ENCODE measurements at places on chromosomes 5 and 9.

GRCh38 chr9:68920921-68921320 is 93.0 kb downstream of the PRKACG start:
- DNase-seq, result no peak

DNA sequence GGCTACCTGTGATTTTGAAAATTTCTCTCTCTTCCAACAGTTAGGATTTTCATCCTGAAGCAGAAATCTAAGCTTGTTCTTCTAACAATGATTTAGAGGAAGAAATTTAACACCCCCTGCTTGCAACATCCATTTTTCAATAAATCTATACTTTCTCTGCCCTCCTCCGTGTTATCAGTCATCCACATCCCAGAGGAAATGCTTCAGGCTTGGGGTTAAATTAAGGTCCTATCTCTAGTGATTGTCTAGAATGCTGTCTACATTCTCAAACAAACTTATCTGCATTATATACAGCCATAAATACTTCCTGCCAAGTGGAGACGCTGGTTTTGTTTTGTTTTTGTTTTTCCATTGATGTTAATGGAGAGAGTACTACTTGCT is 371.0 kb downstream of the CSNK1G3 start:
- DNase-seq, result no peak

GRCh38 chr9:92033991-92034390 is 81.2 kb downstream of the SPTLC1 start:
- DNase-seq, result no peak

DNA sequence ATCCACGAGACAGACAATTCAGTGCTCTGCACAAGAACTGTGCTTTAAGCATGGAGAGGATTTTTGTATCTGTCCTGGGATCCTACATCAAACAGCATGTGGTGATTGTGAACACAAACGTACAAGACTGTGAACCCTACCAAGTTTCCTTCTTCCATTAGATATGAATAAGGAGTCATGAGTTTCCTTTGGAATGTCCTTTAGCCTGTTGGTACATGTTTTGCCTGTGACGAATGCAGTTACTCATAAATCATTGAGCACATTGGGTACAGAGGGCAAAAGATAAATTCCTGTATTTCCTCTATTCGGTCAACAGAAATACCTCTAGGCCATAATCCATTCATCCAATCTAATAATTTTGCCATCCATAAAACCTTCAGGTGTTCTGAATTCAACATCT is 61.5 kb downstream of the FXN start:
- DNase-seq, result no peak

DNA sequence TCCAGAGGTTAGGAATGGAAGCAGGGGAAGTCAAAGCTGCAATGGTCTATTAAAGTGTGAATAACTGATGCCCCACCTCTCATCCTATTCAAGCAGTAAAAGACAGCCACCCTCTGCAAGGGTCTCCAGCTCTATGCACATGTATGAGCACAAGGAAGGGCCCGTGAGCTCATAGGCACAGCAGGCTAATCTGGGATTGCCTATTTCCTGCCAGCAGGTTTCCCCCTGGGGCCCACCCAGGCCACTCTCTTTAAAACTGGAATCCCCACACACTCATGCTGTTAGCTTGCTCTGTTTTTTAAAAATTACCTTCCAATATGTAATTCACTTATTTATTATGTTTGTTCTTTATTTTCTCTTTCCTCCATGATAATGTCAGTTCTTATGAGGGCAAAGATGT is 48.7 kb upstream of the ZNF366 start:
- no peak for DNase-seq

GRCh38 chr5:38008198-38008597 is 168.4 kb upstream of the GDNF start:
- DNase-seq, result no peak

DNA sequence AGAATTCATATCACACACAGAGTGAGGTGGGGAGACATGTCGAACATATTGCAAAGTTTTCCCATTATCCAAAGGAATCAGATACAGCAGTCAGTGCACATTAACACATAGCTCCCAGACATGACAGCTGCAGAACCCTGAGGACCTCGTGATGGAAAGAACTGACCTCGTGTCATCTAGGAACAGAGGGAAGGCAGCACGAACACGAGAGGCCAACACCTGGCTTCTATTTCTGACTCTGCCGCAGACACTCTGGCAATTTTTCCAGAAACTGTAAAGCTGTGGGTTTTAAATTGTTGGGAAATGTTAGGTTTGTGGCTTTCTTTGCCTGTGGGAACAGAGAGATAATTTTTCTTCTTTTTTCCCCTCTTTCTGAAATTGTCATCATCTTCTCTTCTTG is 315.0 kb upstream of the PIK3R1 start:
- DNase-seq, result no peak

DNA sequence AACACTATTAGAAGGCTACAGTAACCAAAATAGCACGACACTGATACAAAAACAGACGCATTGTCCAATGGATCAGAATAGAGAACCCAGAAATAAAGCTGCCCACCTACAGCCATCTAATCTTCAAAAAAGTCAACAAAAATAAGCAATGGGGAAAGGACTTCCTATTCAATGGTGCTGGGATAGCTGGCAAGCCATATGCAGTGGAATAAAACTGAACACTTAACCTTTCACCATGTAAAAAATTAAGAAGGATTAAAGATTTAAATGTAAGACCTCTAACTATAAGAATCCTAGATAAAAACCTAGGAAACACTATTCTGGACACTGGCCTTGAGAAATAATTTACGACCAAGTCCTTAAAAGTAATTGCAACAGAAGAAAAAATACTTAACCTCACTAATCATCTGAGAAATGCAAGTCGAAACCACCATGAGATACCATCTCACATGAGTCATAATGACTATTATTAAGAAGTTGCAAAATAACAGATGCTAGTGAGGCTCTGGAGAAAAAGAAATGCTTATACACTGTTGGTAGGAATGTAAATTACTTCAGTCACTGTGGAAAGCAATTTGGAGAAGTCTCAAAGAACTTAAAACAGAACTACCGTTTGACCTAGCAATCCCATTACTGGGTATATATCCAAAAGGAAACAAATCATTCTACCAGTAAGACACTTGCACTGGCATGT is 203.3 kb upstream of the CDH9 start:
- DNase-seq, result no peak

DNA sequence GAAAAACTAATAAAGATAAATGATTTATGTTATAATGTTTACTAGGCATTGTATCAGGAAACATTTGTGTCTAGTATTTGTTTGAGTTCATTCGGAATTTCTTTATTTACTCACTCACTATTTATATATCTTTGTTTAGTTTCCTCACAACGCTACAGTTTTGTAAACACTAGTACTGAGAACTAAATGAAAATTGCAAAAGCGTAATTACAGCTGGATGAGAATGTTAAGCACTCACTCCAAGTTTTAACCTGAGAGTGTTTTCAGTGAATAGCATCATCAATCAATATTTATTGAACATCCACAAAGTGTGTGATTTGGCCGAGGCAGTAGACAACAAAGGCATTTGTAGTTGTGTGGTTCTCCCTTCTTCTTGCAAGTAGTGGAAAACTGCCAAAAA is 969.6 kb upstream of the DMAC1 start:
- no peak for DNase-seq

DNA sequence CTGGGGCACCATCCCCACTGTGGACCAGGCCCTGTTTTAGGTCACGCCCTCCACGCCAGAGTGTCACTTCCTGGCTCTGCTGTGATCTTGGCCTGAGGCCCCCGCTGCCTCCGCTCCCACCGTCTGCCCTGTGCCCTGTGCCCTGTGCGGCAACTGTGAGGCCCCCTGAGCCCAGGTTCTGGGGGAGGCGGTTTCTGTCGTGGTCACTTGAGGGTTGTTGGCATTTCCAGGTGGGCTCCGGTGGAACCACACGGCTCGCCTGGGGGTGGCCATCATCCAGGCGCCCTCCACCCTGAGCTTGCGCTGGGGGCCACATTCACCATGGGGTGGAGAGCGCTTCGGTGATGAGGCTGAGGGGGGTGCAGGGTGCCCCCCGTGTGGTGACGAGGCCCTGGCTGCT is 6.6 kb downstream of the DPP7 start:
- DNase-seq, result no peak

DNA sequence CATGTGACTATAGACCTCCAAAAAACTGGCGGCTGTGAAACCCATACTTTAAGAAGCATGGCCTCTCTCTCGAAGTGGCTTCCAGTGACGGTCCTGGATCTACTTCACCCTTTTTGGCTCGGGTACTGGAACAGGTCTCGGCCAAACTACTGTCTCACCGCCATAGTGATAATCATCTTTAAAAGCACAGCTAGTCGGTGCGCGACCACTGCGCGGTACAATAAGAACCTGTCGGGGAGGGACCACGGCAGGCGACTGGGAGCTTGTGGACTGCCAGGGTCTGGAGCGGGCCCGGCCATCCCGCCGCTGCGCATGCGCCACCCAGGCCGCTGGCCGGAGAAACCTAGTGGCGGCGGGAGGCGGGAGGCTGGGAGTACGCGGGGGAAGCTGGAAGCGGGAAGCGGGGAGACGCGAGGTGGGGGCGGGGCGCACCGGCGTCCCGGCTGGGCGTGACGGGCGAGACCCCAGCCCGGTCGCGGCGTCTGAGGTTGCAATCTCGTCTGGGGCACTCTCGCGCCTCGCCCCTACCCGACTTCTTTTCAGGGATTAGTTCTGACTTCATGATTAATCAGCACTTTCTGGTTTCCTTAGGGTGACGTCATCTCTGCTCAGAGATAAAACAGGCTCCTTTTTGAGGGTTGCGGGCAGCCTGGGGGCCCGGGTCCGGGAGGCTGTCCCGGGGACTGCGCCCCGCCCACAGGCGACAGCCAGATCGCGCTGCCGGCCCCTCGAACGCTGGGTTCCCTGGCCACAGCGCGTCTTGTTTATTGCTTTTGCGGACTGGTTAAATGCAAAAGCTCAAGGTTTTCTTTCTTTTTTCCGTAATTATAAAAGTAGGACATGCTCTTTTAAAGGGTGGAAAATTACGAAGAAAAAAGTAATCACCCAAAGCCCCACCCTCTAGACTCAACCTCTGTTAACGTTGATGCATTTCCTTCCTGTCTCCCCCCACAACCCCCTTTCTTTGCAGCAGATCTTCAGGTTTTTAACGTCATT is 266.8 kb downstream of the CWC27 start:
- DNase-seq, result peak; percentile 93

GRCh38 chr5:107809201-107810034 is 138.7 kb upstream of the EFNA5 start:
- no peak for DNase-seq

DNA sequence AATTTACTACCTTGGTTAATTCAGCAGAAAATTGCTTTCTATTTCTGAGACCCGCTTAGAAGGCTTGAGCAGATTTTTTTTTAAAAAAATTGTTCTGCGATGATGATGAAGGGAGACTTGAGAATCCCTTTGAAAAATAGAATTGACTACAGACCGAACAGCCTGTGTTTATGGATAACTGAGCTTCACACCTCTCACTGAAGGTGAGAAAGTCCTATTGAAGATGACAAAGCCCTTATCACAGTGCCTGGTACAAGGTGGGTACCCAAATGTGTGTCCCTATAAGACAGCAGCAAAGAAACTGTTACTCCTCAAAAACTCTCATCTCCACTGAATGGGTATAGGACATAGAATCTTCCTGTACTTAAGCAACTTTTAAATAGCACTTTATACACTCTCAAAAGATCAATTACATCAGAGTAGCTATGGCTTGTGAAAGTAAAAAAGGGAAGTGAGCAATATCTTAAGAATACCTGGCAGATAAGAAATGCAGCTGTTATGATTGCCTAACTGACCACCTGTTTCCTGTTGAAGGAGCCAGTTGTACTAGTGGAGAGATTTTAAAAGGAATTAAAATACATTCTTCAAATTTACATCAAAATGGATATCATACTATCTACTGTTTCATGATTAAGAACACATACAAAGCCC is 419.7 kb downstream of the CHSY3 start:
- DNase-seq, result no peak

DNA sequence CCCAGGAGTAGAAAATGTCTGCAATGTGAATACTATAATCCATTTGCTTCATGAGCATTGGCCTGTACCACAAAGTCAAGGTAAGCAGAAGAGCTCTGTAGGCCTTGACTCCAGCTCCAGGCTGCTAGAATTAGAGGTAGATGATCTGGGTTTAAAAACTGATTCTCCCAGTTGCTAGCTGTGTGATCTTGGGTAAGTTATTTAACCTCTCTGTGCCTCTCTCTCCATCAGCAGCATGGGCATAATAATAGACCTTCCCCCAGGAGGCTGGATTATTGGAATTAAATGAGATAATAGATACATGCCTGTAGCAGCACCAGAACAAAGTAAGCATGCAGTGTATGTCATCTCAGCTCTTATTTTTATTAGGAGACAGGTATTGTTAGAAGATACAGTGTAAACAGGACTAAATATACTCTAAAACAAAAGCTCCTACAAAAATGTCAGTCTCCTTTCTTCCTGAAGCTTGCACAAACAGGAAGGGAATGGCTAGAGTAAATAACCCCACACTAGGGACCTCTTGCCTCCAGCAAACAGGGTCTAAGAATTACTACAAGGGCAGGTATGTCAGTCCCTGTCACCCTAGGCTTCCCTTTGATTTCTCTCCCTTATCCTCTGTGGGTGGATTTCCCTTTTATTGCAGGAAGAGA is 57.5 kb downstream of the PSAT1 start:
- no peak for DNase-seq

GRCh38 chr9:134379831-134380365 is 53.6 kb downstream of the RXRA start:
- DNase-seq, result no peak

- DNase-seq, result no peak
Observed at GRCh38 chr5:8865686-8866374, 680.0 kb downstream of the SEMA5A start.

DNA sequence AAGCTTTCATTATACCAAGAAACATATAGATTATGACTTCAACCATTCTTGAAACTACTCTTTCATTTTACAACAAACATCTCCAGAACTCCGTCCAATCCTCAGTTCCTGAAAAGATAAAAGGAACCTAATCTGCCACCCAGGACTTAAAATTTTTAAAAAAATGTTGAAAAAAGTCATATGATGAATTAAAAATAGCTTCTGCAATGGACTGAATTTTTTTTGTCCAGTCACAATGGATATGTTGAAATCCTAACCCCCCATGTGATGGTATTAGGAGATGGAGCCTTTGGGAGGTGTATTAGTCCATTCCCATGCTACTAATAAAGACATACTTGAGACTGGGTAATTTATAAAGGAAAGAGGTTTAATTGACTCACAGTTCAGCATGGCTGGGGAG is 2.7 kb upstream of the ALDH1A1 start:
- DNase-seq, result no peak

- no peak for DNase-seq
Observed at GRCh38 chr5:154698763-154699162, 56.4 kb upstream of the LARP1 start.

DNA sequence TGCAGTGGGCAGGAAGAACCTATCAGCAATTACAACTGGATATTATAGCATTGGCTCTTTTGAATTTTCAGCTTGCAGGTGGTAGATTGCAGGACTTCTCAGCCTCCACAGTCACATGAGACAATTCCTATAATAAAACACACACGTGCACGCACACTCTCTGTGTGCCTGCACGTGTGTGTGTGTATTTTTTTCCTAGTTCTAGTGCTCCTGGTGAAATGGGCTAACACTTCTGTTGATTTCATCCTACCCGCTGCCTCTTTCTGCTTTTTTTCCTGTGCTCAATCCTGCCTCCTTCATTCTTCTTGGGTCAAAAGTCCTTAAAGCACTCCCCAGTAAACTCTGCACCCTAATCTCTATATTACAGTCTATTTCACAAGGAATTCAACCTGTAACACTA is 320.1 kb downstream of the OSTF1 start:
- no peak for DNase-seq
